ENCODE measurements at places on chromosomes 13 and 19. TPM values are rescaled to one million over a fixed set of nuclear protein-coding genes. Genes with fewer than 3 reads are reported as not detected.

DNA sequence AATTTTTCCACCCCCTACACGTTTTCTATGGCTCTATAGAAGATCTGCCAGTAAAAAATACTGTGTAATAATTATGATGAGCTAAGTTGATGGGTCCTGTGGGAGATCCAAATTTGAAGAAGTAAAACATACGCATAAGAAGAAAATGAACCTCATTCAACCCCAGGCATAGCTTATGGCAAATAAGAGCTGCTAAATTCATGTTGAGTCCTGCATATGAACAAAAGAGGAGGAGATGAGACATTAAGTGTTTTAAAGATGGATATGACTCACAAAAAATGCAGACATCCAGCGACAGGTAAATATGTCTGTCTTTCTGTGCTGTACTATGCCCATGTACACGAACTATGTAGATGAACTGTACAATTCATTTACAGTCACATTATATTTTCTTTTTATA, 101.9 kb downstream of the LIG4 start:
- no peak for DNase-seq

DNA sequence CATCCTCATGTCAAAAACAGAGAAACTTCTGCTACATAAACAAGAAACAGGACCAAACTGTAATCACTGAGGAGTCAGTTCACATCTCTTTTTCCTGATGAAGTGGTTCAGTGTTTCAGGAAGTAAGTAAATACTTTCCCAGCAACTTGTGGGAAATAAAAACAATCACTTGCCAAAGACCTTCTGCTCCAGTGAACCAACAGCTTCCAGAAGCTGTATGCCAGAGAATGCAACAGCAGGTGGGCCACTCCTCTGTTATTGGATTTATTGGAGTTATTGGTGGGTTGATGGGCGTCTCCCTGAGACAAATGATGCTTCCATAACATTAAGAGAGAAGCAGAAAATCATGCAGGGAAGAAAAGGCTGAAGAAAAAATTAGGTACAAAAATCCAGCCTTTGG, 9.9 kb downstream of the SLC6A16 start:
- no peak for DNase-seq

DNA sequence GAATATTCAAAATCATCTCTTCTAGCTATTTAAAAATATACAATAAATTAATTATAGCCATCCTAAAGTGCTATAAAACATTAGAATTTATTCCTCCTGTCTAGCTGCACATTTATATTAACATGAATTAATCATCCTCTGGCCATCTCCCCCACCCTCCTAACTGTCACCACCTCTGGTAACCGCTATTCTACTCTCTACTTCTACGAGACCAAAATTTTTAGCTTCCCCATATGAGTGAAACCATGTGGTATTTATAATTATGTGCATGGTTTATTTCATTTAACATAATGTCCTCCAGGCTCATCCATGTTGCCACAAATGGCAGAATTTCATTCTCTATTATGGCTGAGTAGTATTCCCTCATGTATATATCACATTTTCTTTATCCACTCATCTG, 265.2 kb downstream of the COG6 start:
- DNase-seq, result no peak

- DNase-seq, result no peak
Measured at GRCh38 chr13:112182846-112183531, 116.0 kb downstream of the SOX1 start.

DNA sequence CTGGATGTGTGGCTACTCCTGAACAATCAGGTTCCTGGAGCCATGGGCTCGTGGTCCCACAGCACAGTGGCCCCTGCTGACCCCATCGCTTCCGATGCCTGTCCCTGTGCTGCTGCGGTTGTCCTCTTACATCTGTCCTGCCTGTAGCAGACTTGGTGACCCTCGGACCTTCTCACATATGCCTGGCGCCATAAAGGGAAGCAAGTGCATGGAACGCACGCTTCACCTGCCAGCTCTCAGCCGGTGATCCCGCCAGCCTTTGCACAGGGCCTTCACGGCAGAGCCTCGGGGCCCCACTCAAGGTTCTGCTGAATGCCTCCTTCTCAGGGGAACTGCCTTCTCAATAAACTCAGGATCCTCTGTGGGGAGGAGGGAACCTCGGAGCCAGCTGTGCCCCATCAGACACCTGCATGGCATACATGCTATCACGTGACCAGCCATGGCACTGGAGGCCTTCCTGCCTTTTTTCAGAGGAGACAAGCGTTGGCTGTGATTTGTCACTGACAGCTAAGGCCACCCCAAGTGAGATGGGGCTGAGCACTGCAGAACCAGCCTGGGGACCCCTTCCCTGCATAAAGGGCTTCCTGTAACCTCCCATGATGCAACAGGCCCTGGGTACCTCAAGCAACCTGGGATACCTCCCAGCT, 24.3 kb downstream of the PEPD start:
- DNase-seq, result no peak

The MIER2 gene
- 24.5 TPM for polyA plus RNA-seq

All from renal pelvis (tissue), 12 donors.